Tongue (tissue), 3 donors: ENCODE measurements at places on chromosomes 3 and 15. TPM values are rescaled to one million over a fixed set of nuclear protein-coding genes. Genes with fewer than 3 reads are reported as not detected.

ATP8B4 gene
- 10.5 TPM for total RNA-seq

DNA sequence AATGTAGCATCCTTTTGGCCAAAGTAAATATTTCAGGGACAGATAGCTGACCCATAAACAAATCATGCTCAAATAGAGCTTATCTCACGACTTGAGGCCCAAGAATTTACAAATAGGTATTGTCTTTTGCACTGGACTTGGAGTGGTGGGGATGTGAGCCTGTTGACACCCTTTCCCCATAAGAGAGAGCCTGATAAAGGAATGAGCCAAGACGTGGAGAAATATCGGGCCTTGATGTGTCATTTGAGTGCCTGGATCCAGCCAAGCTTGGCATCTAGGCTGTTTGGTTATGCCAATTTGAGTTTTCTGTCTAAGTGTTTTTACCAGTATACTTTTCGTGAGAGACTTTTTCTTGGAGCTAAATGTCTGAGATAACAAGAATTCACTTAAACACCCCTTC, 112.9 kb upstream of the RGMA start:
- DNase-seq: no peak

- peak; percentile 96 for DNase-seq
These were observed at the start of the genes LRRC49 and THAP10 for GRCh38 chr15:70892002-70892911. TSS of gene LRRC49 (plus strand) at chr15:70892826. CDS start at chr15:70892895, 69 bp downstream. TSS of gene THAP10 (minus strand) at chr15:70892433. CDS start at chr15:70892272, 161 bp downstream.

LRRIQ4 gene
- not detected for total RNA-seq

DNA sequence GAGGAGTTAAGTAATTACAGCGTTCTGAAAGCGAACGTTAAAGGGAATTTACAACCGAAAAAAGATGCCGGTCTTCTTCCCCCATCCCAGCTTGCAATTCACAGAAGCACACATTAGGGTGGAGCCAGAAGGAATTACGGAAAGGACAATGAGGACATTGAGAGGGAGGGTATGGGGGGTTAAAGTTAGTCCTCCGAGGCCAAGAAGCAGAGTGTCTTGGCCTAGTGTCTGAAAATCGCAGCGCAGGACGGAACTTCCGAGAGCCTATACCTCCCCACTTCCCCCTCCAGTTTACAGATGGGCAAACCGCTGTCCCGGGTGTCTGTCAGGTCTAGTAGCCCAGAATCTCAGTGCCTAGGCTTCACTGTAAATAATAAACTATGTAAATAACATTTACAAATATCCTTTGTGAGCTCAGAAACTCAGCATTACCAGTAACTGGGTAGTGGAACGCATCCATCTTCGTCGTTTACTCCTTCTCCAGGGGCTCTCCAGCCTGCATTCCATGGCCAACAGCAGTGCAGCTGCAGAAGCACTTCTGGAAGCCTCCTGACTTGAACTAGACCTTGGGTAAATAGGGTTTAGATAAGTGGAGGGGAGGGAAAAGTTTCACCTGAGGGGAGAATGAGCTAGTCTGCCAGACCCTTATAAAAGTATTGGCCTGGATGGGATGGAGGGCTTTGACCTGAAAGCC, 922 bp downstream of the ADPRH start:
- peak; percentile 77 for DNase-seq

USP13 gene
- 51.9 TPM for total RNA-seq

DNA sequence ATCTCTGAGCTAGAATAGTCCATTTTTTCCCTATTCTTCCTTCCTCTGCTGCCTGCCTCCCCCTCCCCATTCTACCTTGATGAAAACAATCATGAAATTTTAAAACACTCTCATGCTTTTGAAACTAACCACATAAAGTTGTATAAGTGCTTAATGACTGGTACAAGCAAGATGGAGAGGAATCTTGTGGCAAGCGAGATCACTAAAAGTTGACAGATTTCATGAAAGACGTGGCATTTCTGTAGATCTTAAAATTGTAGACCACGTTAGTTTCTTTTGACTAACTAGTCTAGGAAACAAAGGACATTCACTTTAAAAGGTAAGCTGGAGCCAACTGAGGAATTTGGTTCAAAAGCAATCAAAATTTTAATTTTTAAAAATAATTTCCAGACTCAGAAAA, 35.4 kb downstream of the HHLA2 start:
- no peak for DNase-seq

PLA1A gene
- total RNA-seq: 0.31 TPM

ZBBX gene
- total RNA-seq: not detected

HDGFL3 gene
- 49.6 TPM for total RNA-seq

DNA sequence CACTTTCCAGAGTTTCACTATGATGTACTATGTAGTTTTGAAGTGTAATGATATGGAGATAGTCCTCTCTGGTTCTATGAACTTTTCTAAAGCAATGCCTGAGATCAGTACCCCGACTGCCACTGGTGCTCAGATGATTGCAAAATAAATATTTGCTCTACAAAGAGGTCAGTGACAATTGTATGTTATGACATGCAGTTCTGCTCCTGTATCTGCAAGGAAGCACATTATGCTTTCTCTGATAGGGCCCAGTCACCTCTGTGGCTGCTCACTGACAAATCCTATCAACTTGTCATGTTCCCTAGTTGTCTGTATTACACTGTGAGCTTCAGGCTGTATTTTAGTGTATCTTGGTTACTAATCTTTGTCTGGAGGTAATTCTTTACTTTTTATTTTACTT, 362.6 kb downstream of the ROBO1 start:
- DNase-seq: no peak

SEMA6D gene
- total RNA-seq: 34.9 TPM

DNA sequence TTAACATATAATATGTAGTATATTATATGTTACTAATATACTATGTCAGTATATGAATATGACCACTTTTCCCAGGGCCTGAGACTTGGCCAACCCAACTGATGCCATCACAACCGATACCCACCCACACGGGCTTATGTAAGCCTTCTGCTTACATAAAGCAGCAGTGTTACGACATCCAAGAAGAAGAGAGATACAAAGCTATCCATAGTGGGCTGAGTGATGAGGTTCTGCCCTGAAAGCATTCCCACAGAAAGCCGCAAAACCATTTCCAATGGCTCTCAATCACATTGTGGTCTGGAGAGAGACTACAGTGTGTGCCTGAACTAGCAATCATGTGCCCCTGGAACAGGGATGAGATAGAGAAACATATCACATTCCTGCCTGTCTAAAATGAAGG, 177.9 kb downstream of the PLOD2 start:
- no peak for DNase-seq

DNA sequence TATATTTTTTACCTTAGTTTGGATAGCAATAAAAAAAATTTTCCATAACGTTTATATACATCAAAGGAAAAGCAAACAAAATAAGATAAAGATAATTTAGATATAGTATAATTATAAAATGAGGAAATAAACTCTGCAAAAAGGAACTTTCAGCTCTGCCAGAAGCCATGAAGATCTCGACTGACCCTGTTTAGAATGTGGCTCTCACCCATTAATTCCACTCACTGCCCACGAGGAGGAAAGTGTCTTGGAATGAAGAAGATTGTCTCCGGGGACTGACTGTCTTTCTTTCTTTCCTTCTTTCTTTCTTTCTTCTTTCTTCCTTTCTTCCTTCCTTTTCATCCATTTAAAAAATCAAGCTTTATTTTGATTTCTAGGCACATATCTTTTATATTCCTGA, 20.1 kb upstream of the PRR20G start:
- no peak for DNase-seq

- DNase-seq: no peak
These were observed 37.8 kb upstream of the SIAH2 start for GRCh38 chr3:150800722-150801121.

ISG20 gene
- total RNA-seq: 5.1 TPM

- peak; percentile 78 for DNase-seq
These were observed 296.3 kb downstream of the UACA start for GRCh38 chr15:70466895-70467529.

DCLK3 gene
- 1.3 TPM for total RNA-seq

DNA sequence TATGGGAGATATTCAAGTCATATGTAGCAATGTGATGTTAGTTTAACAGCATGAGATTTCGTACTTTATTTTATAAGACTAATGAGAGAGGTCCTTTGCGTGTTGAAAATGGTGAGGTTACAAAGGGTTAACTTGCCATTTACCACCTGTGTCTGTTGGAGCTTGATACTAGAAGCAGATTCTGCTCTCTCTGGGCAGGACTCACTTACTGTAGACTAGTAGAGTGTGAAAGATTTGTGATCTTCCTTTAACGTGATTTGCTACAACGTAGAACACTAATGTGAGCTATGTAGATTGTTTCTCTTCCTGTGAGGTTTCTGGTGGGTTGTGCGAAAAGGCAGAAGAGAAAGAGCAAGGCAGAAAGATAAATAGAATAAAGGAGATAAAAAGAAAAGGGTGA, 1.1 kb downstream of the TP63 start:
- DNase-seq: peak; percentile 19

DNA sequence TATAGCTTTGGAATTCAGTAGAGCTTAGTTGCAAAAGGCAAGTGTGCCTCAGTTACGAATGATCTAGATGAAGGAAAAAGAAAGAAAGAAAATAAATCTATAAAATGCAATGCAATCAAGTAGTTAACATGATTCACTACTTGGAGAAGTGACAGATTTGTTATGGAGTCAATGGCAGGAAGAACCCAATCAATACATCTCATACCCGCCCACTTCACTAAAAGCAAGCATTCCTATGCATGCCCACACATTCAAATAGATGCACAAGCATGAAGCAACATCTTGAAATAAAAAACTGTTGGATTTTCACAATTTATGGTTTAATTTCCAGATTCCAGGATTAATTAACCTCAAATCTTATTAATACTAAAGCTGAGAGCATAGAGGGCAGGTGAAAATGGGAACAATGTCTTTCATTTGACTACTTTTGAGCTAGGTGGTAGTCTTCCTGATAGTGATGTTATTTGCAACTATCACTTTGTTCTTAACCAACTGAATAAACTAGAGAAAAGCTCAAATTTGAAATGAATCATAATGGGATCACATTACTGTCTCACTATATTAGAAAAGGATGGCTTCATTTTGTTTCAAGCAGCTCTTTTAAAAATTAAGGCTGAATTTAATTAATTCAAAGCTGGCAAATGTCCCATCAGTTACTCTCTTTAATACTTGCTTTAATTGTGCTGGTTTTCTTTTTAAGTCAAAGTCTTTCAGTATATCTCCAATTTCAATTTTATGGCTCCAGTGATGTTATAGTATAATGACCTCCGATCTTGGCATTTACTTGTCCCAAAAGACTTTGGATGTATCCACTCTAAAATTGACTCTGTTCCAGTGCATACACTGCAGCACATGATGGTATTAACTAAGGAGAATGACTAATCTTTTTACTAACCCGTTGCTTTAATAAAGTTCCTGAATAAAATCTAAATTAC, 46.7 kb upstream of the CCDC50 start:
- peak; percentile 3 for DNase-seq

DNA sequence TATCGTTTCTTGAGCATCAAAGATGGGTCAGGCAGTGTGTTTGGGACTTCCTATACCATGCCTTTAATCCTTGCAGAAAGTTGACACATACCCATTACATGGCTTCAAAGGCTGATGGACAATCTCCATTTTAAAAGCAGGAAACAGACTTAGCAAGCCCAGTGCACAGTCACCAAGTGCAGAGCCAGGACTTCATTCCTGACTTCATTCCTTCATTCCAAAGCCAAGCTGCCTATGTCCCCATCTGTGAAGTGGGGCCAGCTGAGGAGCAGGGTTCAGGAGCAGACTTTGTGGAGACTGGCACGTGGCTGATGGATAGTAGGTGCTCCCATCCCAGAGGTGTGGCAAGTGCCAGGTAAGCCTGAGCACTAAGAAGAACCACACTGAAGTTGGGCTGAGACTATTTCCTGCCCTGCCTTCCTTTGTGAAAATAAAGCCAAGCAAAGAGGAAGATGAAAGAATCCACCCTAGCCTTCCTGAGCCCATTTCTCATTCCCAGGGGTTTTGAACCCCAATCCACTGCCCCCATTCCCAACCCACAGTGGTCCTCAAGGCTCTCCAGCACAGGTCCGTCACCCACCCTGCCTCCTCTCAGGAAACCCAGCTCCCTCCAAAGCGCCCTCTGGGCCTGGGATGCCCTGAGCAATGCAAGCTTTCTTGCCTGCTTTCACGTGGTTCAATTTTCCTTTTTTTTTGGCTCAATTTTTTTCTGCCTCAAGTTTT, 1.8 kb downstream of the CX3CR1 start:
- DNase-seq: no peak

GRCh38 chr3:127077068-127077467, 94.2 kb downstream of the PLXNA1 start:
- DNase-seq: no peak

SERINC4 gene
- total RNA-seq: 0.10 TPM

DNA sequence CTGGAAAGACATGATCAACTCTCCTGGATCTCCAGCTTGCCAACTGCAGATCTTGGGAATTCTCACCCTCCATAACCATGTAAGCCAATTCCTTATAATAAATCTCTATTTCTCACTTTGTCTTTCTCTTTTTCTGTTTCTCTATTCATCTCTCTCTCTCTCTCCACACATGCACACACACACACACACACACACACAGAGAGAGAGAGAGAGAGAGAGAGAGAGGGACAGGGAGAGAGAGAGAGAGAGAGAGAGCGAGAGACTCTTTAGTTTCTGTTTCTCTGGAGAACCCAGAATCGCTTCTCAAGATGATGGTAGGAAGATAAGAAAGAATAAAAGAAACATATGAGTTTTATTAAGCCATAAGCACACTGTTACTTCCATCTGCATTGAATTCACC, 111.9 kb downstream of the BCHE start:
- DNase-seq: no peak

GRCh38 chr15:74406992-74407705, 26.6 kb downstream of the SEMA7A start:
- no peak for DNase-seq

DNA sequence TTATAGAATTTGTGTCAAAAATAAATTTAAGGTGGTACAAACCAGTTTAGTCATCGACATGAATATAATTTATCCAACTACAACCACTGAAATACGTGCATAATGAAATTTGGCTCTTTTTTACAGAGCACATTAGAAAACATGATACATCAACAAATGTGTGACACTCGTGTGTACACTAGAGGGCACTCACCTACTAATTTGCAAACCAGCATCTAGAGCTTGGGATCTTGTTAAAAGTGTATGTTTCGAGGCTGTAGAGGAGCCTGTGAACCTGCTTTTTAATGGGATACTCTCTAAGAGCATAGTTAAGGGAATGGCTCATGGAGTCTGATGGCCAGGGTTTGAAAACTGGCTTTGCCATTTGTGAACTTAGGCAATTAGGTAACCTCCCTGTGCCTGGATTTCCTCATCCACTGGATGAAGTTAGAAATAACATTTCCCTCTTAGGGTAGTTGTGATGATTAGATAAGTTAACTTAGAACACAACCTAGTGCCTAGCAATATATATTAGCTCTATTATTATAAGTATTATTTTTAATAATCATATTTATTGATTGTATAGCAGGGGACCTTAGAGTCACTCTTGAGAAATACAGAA, 8.8 kb upstream of the CPOX start:
- DNase-seq: peak; percentile 73

CFAP100 gene
- total RNA-seq: not detected

DNA sequence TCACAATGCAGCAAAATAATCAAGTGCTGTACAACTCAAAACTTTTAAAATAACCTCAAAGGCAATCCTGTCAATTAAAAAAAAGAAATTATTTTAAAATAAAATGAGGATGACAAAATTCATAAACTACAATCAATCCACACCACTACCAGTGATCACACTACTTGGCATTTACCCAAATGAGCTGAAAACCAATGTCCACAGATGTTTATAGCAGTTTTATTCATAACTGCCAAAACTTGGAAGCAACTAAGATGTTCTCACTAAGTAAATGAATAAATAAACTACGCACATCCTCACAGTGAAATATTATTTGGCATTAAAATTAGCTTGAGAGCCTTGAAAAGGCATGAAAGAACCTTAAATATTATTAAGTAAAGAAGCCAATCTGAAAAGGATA, 121.3 kb downstream of the STAG1 start:
- DNase-seq: peak; percentile 38
